ENCODE measurements at places on chromosomes 4 and X.

DNA sequence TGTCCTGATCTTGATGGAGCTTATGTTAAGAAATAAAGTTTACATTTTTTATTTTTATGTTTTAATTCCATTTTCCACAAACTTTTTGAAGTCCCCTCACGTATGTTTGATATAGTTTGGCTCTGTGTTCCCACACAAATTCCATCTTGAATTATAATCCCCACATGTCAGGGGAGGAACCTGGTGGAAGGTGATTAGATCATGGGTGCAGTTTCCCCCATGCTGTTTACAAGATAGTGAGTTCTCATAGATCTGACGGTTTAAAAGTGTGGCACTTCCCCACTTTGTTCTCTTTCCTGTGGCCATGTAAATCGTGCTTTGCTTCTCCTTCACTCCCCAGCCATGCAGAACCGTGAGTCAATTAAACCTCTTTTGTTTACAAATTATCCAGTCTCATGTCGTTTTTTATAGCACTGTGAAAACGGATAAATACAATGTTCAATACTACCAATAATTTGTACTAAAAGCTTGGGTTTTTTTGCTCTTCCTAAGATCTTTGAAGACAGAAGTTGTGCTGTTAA, 89.8 kb downstream of the PAPSS1 start:
- DNase-seq, result no peak

DNA sequence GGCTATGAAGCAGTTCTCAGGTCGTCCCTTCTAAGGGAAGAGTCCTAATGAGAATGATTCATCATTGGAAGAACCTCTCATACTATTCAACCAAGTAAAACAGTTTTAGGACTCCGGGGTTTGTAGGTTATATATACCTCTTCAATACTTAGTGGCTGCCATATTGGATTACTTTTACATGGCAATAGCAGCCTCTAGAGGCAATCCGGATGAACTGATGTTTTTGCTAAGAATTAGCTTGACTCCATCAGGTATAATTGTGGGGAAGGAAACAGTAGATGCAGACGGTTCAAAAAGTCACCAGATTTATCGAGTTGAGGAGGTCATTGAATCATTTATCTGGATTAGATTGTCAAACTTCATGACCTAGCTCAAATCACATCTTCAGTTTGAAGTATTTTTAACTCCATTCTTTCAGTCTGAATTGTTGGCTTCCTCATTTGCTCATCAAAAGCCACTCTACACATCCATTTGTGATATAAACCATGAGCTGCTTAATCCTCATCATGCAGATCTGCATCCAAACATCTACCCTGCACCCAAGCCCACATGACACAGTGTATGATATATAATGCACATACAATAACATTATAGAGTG, 28.4 kb downstream of the GUCY1B1 start:
- DNase-seq, result peak; percentile 8

GRCh38 chr4:60809486-60809800, 390.7 kb upstream of the ADGRL3 start:
- DNase-seq, result no peak

DNA sequence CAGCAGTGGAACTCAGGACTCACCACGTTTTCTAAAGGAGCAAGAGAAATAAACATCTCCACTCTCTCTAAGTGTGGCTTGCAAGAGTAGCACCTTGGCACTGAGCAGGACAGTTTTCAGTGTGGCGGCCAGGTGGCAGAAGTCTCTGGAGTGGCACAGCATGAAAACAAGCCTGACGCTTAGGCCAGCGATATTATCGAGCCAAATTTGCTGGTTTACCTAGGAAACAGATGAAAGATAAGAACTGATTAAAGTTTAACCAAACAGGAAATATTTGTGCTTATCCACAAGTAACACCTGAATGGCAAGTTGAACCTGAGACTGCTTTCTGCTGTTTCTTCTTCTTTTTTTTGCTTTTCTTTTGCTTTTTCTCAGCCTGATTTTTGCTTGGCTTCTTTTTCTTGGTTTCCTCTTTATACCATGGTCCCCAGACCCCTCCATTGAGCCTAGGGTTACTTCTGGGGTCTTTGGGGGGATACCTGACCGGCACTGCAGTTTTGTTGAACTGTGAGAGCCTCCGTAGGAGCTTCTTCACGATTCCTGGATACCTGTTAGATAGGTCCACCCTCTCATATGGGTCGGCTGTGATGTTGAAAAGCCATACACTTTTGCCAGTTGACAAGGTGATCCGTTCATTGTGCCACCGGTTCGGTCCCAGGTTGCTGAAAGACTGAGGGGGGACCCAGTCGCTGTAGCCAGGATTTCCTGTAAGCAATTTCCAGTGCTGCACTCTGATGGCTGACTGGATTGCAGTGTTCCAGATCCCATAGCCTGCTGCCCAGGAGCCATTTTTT, 77.3 kb downstream of the ARSJ start:
- DNase-seq, result no peak

GRCh38 chr4:113657586-113658233, 103.8 kb downstream of the CAMK2D start:
- DNase-seq, result no peak

- DNase-seq, result no peak
Measured at GRCh38 chr4:81498046-81498445, 26.3 kb upstream of the RASGEF1B start.

DNA sequence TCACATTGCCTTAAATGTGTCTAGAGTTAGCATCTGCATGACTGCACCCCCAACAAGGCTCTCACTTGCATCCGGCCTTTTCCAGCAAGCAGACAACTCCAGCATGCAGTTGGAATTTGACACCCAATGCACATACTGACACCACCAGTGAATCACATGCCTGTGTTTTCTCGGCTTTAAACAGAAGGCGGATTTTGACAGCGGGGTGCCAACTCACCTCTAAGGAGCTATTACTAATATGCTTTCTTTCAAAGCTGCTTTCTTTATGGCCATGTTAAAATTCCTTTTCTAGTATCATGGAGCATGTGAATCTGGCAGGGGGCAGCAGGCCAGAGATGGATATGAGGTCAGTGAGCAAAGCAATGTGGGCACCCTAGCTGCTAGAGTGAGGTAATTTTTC, 78.0 kb upstream of the CLNK start:
- DNase-seq, result peak; percentile 41

- no peak for DNase-seq
Measured at GRCh38 chrX:111507933-111508332, 3.5 kb upstream of the SERTM2 start.

DNA sequence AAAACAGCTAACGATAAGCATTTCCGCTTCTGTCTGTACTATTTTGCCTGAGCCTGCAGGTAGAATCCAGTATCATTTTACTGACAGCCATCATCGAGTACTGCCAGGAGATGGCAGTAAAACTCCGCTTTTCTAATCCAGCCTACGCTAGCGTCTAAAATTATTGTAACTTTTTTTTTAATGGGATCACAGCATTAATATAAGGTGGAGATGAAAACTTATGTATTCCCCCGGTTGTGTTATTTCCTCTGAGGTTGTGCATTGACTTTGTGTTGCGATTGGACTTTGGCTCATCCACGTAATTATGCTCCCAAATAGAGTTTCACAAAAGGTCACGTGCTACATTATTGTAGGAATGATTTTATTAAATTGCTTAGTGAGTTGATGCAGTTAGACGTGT, 248.1 kb downstream of the C4orf33 start:
- DNase-seq, result peak; percentile 26

GRCh38 chrX:119605464-119606279, 552 bp downstream of the NKRF start:
- DNase-seq, result peak; percentile 42

- no peak for DNase-seq
Measured at GRCh38 chr4:33200377-33200776, 2480.2 kb downstream of the PCDH7 start.

DNA sequence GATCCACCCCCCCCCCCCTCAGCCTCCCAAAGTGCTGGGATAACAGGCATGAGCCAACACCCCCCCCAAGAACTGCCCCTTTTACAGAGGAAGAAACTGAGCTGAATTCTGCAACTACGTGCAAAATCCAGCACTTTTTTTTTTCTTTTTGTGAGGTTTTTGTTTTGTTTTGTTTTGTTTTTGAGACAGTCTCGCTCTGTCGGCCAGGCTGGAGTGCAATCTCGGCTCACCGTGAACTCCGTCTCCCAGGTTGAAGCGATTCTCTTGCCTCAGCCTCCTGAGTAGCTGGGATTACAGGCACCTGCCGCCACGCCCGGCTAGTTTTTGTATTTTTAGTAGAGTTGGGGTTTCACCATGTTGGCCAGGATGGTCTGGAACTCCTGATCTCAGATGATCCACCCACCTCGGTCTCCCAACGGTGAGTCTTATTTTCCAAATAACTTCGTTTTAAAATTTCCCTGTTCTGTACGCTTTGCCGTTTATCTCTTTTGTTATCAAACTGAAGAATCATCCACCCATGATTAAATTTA, 4.9 kb downstream of the CRLF2 start:
- DNase-seq, result no peak

GRCh38 chr4:51836549-51836948, 6.4 kb upstream of the DCUN1D4 start:
- DNase-seq, result no peak

GRCh38 chr4:180828455-180829018, 1414.7 kb upstream of the TENM3 start:
- peak; percentile 25 for DNase-seq

GRCh38 chr4:1574601-1575417, 109.3 kb downstream of the FAM53A start:
- no peak for DNase-seq

DNA sequence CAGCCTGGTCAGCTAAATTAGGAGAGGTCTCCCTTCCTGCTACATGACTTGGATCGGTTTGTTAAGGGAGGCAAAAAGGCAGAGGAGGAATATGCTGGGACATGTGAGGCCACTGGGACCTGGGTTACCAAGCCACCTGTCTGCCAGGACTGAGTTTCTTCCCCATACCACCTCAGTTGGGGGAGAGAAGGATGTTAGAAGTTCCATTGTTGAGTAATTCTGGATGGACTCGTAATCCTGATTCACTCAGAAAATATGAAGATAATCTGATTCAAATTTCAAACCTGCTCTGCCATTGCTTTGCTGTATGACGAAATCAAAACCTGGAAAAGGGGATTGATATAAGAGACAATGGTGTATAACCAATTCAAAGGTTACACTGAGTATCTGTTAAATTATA, 97.4 kb upstream of the S100G start:
- no peak for DNase-seq

GRCh38 chrX:104343428-104344129, 88.8 kb upstream of the ESX1 start:
- peak; percentile 34 for DNase-seq

- no peak for DNase-seq
Measured at GRCh38 chrX:44970709-44971108, 97.7 kb downstream of the KDM6A start.

GRCh38 chrX:105758754-105759153, 63.6 kb upstream of the NRK start:
- DNase-seq, result no peak

- DNase-seq, result no peak
Measured at GRCh38 chr4:158102904-158103303, 69.9 kb downstream of the GASK1B start.

DNA sequence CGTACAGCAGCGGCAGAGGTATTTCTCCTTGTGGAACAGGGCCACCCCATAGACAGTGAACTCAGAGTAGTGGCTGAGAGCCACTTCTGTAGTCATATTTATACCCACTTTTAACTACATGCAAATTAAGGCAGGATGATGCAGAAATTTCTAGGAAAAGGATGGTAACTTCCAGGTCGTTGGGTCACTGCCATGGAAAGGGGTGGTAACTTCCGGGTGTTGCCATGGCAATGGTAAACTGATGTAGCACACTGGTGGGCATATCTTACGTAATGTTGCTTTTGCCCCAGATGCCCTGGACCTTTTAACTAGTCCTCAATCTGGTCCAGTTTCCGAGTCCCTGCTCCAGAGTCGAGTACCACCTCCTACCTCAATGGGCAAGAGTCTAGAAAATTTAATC, 154.8 kb upstream of the AGA start:
- DNase-seq, result no peak

GRCh38 chr4:123616951-123617461, 220.4 kb downstream of the SPRY1 start:
- DNase-seq, result peak; percentile 20

- DNase-seq, result no peak
Measured at GRCh38 chrX:38285649-38286048, 41.7 kb downstream of the RPGR start.

- DNase-seq, result no peak
Measured at GRCh38 chr4:127421437-127421836, 211.3 kb upstream of the INTU start.

DNA sequence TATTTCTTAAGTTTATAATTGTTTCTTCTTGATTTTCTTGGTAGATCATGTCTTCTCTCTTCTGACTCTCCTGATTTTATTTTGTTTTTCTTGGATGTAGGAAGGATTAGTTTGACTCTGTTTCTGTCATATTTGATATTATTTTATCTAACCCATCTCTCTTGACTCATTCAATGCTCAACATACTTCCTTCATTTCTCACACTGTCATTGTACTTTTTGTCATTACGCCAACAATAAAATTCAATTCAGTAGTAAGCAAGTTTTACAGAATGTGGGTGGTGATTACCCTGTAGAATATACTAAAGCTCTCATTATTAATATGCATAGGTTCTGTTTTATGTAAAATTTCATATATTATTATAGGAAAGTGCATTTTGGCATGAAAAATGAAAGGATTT, 1303.0 kb upstream of the AGA start:
- DNase-seq, result no peak

DNA sequence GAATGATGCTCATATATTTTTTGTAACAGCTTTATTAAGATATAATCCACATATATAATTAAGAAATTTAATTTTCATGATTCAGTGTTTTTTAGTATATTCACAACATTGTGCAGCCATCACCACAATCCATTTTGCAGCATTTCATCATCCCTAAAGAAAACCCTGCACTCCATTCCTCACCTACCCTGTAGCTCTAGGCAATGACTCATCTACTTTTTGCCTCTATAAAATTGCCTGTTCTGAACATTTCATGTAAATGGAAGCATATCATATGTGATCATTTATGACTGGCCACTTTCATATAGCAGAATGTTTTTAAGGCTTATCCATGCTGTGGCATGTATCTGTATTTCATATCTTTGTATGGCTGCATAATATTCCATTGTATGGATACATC, 339.9 kb downstream of the MAPK10 start:
- DNase-seq, result no peak

- DNase-seq, result no peak
Measured at GRCh38 chr4:176789955-176790354, 2.8 kb downstream of the VEGFC start.

DNA sequence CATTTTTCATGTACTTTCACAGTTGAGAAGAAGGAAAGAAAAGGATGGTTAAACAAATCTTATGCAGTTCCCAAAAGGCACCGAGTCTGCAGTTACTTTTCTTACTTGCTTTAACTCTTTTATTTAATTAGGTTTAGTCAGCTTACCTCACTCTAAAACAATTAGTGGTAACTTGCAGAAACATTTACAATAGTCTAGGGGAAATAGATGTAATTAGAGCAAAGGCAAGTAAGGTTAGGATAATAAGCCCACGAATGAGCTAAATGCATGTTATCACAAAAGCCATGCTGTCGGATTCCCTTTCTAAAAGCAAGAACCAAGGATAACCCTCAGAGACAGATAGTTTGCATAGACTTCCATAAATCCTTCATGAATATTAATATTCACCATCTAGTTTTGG, 82.0 kb upstream of the VCX2 start:
- no peak for DNase-seq

Measured in nephron progenitor cell (in vitro differentiated cells).